ENCODE measurements at places on chromosomes 3 and 15. TPM values are rescaled to one million over a fixed set of nuclear protein-coding genes. Genes with fewer than 3 reads are reported as not detected.

Gene BTLA
- total RNA-seq = not detected

Gene FSTL1
- 734 TPM for total RNA-seq

Gene SPATA12
- not detected for total RNA-seq

DNA sequence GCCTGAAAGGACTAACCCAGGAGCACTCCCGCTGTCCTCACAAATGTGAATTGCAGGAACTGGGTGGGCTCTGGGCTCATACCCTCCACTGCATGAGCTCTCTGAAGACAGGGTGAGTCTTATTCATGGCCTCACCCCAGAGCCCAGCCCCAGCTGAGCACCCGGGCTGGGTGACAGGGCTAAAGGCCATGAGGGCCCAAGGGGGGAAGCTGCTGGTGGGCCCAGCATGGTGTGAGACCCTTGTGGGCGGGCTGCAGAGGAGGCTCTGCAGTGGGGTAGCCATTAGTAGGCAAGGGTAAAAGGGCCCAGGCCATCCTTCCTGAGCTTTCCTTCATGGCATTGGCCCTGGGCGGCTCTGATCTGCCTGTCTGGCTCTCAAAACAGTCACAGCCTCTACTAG is 30.3 kb downstream of the SRPRB start:
- no peak overlapping the region for H3K27ac ChIP-seq
- DNase-seq = no peak
- H3K4me1 ChIP-seq = no peaks in the 10 kb centered on the region
- H3K36me3 ChIP-seq = no peaks in the 10 kb centered on the region
- H3K27me3 ChIP-seq = no peaks in the 10 kb centered on the region
- H3K4me3 ChIP-seq = no peak overlapping the region

- H3K27me3 ChIP-seq = no peaks in the 10 kb centered on the region
- H3K4me1 ChIP-seq = no peaks in the 10 kb centered on the region
- H3K36me3 ChIP-seq = peaks cover 21% of the 10 kb centered on the region
- no peak for DNase-seq
- no peak overlapping the region for H3K4me3 ChIP-seq
- no peak overlapping the region for H3K27ac ChIP-seq
Measured at GRCh38 chr15:99143242-99143641, 38.4 kb downstream of the SYNM start.

GRCh38 chr15:59165726-59166125 is 40.9 kb upstream of the LDHAL6B start:
- H3K4me3 ChIP-seq = no peak overlapping the region
- no peak overlapping the region for H3K27ac ChIP-seq
- no peak for DNase-seq
- H3K36me3 ChIP-seq = peaks cover 10% of the 10 kb centered on the region
- H3K4me1 ChIP-seq = peaks cover 19% of the 10 kb centered on the region
- H3K27me3 ChIP-seq = no peaks in the 10 kb centered on the region

- peaks cover 3% of the 10 kb centered on the region for H3K36me3 ChIP-seq
- no peak for DNase-seq
- H3K27ac ChIP-seq = no peak overlapping the region
- no peak overlapping the region for H3K4me3 ChIP-seq
- no peaks in the 10 kb centered on the region for H3K27me3 ChIP-seq
Measured at GRCh38 chr3:110027446-110028080, 690.2 kb upstream of the DPPA4 start.

DNA sequence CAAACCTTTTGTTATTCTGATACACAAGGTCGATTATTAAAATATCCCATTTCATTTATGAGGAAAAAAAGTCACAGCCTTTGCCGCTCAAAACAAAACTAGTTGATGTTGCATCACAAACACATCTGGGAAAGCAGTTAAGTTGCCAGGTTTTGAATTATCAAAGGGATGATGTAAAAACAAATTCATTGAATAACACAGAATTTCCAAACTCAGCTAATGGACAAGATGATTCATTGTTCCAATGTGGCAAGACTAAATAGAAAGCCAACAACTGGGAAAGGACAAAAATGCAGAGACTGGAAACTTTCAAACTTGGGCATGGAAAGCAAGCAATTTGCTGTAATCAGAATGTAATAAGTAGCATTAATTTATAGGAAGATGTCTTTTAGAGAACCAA is 610.0 kb upstream of the ZNF385D start:
- no peaks in the 10 kb centered on the region for H3K36me3 ChIP-seq
- no peak overlapping the region for H3K4me3 ChIP-seq
- H3K27me3 ChIP-seq = peaks cover 22% of the 10 kb centered on the region

GRCh38 chr3:34920806-34921205 is 718.5 kb upstream of the ARPP21 start:
- H3K27ac ChIP-seq = peak overlapping the region; percentile 28
- H3K4me1 ChIP-seq = peaks cover 4% of the 10 kb centered on the region
- no peak for DNase-seq
- no peak overlapping the region for H3K4me3 ChIP-seq
- H3K27me3 ChIP-seq = no peaks in the 10 kb centered on the region
- H3K36me3 ChIP-seq = no peaks in the 10 kb centered on the region

All from mesothelial cell of epicardium (in vitro differentiated cells).